Renal cortical epithelial cell (primary cell): ENCODE measurements at places on chromosomes 11 and 22. TPM values are rescaled to one million over a fixed set of nuclear protein-coding genes. Genes with fewer than 3 reads are reported as not detected.

- DNase-seq: no peak
These were observed 33.7 kb downstream of the CYB5R2 start for GRCh38 chr11:7639643-7640025.

DNA sequence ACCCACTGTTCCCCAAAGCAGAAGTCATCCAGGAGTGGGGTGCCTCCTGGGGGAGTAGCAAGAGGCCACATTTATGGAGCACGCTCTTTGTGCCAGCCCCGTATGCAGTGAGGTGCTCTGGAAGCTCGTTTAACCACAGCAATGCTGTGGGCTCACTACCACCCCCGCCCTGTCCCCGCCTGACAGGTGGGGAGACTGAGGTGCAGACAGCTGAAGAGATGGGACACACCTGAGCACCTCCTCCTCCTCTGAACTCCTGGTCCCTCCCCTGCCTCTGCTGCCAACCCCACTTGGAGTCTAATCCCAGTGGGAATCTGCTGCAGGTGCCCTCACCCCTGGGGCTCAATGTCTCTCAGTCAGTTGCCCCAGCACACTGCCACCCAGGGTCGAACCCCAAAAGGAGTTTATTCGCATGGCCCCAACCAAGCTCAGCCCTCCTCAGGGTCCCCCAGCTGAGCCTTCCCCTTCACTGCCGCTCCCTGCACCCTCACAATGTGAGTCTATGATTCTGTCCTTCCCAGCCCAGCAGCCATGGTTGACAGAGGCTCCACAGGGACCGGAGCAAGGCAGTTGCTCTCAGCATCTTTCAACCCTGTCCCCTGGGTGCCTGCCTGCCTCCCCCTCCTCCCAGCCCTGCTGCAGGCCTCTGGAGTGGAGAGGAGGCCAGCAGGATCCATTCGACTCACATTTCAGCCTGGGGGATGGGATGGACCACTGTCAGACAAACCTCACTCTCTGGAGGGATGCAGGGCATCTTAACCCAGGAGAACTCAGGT, 13.3 kb upstream of the BCR start:
- DNase-seq: no peak

- DNase-seq: peak; percentile 57
These were observed 6.7 kb upstream of the MCAM start for GRCh38 chr11:119323532-119324033.

Gene TOM1
- total RNA-seq: 15.1 and 23.6 TPM in 2 replicates

Gene CHRNA10
- total RNA-seq: 0.35 and 0.45 TPM in 2 replicates

- no peak for DNase-seq
These were observed 58.4 kb downstream of the MPPED1 start for GRCh38 chr22:43470253-43470652.

GRCh38 chr11:91513734-91514133, 710.9 kb upstream of the FAT3 start:
- DNase-seq: no peak

DNA sequence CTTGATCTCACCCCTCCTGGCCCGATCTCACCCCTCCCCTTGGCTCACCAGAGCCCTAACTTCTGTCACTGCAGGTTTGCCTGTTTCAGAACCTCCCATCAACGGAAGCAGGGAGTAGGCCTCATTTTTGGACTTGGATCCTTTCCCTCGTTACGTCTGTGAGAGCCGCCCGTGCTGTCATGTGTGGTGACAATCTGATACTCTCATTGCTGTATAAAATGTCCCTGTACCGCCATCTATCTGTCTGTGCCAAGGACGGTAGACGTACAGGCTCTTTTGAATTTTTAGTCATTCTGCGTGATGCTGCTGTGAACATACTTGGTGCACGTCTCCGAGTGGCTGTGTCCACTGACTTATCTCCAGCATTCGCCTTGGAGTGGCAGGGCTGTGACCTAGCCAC, 1163.1 kb downstream of the BRD1 start:
- no peak for DNase-seq

GRCh38 chr11:35214792-35215193, 75.8 kb downstream of the CD44 start:
- DNase-seq: peak; percentile 100

- DNase-seq: no peak
These were observed 55.3 kb downstream of the ETS1 start for GRCh38 chr11:128532016-128532571.

DNA sequence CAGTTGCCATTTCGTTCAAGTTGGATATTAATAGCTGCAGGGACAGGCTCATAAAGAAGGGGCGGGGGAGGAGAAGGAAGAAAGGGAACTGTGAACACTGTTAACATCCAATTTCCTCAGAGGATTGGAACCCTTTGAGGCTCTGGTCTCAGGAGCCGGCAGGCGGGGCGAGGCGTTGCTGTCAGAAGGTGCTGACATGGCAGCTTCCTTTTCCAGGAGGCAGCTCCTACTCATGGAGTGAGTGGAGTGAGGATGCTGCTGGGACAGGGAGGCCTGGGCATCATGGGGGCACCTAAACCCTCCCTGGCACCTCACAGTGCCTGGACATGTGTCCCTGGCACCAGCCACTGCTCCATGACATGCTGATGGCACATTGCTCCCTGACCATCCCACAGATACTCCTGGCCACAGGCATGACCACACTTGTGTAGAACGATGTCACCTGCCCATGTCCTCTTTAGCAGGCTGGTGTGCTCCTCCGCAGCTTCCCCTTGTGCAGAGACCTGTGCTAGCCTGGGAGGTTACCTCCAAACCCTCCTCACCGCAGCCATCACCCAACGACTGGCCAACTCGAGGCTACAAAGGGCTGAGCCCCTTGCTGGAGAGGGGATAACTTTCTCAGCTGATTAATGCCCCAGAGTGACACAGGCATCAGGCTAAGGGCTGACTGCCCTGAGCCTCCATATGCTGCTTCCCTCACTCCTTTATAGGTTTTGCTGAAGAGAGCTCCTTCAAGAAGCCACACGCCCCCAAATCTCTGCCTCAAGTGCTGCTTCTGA, 79.6 kb upstream of the NECTIN1 start:
- no peak for DNase-seq

- DNase-seq: no peak
These were observed 3.7 kb downstream of the TMEM123 start for GRCh38 chr11:102448869-102449224.

GRCh38 chr11:44899959-44900358, 50.7 kb downstream of the TP53I11 start:
- DNase-seq: no peak

DNA sequence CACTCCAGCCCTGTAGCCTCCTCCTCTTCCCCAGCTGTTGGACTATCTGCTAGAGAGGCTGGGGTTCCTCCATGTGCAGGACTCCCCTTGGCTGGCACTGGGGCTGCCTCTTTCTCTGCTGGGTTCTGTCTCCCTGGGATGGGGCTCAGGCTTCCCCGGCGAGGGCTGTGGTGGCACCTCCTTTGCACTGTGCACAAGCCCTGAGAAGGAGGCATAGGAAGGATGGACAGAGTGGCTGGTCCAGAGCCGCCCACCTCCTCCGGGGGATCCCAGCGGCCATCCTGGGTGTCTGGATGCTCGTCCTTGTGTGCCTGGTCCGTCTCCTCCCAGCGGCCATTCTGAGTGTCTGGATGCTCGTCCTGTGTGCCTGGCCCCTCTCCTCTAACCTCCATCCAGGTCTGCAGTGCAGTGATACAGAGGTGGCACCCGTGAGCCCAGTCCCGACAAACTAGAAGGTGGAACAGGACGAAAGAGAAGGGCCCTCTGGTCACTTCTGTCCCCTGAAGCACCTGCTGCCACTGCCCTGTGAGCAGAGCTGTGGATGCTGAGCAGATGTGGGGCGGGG, 633.7 kb downstream of the BRD1 start:
- no peak for DNase-seq

Gene BUD13
- total RNA-seq: 13.4 and 14.2 TPM in 2 replicates

Gene ABCC8
- not detected in 2 replicates for total RNA-seq

Gene MUC5AC
- total RNA-seq: not detected in 2 replicates

DNA sequence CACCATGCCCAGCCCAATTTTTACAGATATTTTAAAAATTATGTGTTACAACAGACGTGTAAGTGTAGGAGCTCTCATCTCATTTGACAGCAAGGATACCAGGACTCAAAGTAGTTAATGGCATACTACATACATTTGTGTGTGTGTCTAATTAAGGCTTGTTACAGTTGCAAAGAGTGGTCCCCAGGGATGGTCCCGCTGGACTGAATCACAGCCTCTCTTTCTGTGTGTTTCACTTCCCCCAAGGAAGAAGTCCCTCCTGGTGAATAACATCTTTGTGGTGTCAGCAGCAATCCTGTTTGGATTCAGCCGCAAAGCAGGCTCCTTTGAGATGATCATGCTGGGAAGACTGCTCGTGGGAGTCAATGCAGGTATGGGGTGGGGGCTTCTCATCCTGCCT, 17.2 kb downstream of the SLC2A11 start:
- DNase-seq: no peak

Gene OR52L1
- total RNA-seq: not detected in 2 replicates

DNA sequence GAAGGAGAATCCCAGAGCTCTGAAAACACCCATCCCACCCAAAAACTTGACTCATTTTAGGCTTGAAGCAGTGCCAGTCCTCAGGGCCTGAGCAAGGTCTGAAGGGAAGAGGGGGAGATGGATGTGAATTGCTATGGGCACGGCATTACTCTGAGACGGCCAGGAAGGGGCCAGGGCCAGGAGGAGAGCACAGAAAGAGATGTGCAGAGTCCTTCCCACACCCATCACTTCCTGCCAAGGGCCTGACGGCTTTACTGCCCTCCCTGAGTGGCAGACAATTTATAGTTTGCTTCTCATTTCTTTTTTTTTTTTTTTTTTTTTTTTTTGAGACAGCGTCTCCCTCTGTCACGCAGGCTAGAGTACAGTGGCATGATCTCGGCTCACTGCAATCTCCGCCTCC, 22.5 kb downstream of the TAB1 start:
- no peak for DNase-seq

- no peak for DNase-seq
These were observed 1.0 kb upstream of the RAB3IL1 start for GRCh38 chr11:61918251-61918937.

Gene FSHB
- not detected in 2 replicates for total RNA-seq

DNA sequence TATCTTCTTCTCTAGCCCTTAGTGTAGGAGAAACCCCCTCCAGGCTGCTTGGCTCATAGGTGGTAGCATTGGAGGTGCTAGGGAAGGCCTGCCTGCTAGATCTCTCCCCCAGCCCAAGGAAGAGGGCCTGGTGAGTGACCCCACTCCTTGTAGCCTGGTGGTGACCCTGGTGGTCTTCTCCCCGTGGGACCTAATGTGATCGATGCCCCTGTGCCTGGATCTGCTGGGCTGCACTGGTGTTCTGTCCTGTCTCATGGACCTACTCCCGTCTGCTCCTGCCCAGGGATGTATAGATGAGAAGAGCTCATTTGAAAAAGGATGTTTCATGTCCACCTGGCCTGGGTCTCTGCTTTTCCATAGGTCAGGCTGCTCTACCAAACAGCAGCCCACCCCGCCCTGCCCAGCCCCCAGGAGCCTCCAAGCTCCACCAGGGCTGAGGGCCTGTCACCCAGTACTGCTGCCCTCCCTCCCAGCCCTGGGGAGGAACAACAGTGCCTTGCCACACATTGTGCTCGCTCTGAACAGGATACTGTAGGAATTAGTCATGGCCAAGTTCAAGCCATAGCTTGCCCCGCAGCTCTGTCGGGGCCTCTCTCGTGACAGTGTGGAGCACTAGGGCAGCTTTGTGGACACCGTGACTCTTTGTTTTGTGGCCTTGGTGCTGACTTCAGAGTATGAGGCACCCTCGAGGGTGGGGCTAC, 19.7 kb downstream of the SLC37A2 start:
- DNase-seq: peak; percentile 64

GRCh38 chr22:27387561-27387960, 414.0 kb downstream of the MN1 start:
- no peak for DNase-seq

GRCh38 chr22:26570115-26570514, 19.8 kb downstream of the TPST2 start:
- DNase-seq: peak; percentile 41

Gene MLC1
- not detected in 2 replicates for total RNA-seq

Gene OR10S1
- total RNA-seq: not detected in 2 replicates

Gene PHF5A
- total RNA-seq: 39.6 and 78.3 TPM in 2 replicates

DNA sequence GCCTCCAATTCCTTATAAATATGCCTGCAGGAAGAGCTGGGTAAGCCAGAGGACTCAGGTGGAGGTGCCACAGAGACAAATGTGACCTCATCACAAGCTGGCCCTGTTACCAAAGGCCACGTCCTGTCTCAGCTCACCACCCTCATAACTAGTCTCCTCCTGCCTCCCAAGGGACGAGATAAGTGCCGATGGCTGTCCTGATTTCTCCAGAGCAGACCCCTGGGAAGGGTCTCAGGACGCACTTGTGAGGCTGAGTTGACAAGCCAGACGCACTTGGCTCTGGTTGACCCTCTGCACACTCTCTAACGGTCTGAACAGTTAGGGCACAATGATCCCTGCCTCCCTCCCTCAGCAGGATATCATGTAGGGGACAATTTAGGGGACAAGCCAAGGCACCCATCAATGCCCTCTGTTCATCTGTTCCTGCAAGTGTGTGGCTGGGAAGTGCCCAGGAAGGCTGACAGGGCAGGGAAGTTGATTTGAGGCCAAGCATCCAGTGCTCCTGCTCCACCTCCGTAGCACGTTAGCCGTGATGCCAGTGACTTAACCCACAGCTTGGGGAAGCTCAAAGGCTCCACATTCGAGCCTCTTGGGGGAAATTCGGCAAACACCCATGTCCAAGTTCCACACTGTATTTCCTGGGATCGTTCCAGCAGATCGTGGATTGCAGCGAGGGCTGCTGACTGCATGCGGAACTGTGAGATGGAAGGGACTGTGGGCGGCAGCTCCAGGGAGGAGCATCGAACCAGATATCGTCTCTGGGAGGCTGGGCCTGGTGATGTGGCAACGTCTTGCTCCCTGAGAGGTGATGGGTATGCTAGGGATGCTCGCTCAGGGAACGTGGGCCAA, 2.8 kb downstream of the SMIM38 start:
- DNase-seq: no peak

Gene CHST1
- 0.10 TPM in 1 of 2 replicates, not detected in the other for total RNA-seq

Gene CPT1A
- 7.5 and 18.9 TPM in 2 replicates for total RNA-seq

DNA sequence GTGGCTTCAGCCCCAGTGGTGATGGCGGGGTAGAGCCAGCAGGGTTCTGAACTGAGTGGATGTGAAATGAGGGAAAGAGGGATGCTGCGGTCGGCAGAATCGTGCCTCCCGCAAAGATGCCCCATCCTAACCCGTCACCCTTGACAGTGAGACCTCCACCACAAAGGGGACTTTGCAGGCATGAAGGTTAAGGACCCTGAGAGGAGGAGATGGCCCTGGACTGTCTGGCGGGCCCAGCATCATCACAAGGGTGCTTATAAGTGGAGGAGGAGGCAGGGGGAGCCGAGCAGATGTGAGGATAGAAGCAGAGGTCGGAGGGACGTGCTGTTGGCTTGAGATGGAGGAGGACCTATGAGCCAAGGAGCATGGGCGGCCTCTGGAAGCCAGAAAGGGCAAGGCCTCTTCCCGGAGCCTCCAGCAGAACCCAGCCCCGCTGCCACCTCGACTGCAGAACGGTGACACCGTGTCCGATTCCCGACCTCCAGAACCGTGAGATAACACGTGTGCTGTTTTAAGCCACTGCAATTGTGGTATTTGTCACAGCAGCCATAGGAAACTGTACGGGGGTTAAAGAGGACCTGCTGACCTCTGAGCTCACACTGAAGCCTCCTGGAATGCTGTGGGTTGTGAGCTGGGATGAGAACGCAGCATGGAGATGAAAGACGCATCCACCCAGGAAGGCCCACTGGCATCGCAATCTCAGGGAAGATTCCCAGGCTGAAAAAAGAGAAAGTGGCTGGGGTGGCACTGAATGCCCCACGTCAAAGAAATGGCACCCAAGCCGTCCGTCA, 10.9 kb downstream of the LINC01488 start:
- DNase-seq: no peak

Gene CCDC15
- 0.17 and 0.50 TPM in 2 replicates for total RNA-seq

Gene FOLR2
- total RNA-seq: not detected in 2 replicates

- no peak for DNase-seq
These were observed 27.8 kb downstream of the CD82 start for GRCh38 chr11:44593251-44593650.

Gene GRAP2
- total RNA-seq: not detected in 2 replicates

GRCh38 chr11:47355283-47356128, 3.0 kb upstream of the MYBPC3 start:
- DNase-seq: peak; percentile 85
